ENCODE measurements at places on chromosomes 3 and 15.

GRCh38 chr3:117228466-117228865, 518.9 kb downstream of the TUSC7 start:
- DNase-seq: no peak

DNA sequence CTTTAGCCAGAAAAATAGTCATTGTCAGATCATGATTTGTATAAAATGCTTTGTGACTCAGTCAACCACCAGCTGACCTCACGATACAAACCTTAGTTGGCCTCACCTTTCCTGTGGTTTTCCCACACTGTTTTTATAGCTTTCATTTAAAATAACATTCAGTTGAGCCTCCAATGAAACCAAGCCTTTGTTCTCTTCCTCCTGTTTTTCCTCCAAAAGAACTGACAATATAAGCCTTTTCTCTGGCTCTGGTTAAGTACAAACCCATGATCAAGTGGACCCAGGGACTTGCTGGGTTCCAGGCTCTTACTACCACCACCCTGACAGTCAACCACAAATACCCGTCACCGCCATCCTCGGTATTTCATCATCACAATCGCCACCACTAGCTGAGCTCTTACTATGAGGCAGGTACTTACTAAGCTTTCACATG, 81.7 kb downstream of the TAMM41 start:
- DNase-seq: no peak

- no peak for DNase-seq
These were observed 192.8 kb upstream of the RORA start for GRCh38 chr15:61421938-61422337.

DNA sequence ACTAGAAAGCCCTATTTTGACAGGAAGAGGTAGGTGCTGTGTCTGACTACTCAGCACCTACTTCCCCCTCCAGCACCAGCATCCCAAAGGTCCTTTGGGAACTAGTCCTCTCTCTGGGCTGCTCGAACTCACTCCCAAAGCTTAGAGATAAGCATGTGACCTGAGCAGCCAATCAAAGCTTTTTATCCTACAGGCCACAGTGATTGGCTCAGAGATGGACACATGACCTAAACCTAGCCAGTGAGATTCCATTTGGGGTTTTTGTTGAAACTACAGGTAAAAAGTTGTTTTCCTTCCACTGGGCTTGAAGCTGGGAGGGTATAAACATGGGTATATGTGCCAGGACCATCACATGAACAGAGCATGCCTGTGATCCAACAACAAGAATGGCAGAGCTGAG, 186.5 kb upstream of the PPP2R3A start:
- no peak for DNase-seq
